ENCODE measurements at places on chromosomes 3 and 15.

GRCh38 chr15:90598031-90598577 is 68.4 kb downstream of the CRTC3 start:
- no peak for DNase-seq

DNA sequence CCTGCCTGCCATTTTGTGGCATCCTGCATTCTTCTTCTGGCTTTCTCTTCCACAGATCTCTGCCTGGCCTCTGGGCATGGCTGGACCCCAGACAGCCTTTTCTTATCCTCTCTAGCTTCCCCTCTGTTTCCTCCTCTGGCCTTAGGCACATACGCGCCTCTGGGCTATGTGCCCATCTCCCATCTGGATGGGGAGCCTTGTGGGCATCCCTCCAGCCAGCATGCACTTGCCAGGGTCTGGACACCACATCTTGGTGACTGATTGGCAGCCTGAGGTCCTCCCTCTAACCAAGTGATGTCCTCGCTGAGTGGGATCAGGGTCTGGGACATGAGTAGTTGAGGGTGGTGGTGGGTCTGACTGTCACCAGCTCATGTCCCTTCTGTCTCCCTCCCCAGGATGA is 12.8 kb downstream of the PLEKHO2 start:
- DNase-seq: no peak

DNA sequence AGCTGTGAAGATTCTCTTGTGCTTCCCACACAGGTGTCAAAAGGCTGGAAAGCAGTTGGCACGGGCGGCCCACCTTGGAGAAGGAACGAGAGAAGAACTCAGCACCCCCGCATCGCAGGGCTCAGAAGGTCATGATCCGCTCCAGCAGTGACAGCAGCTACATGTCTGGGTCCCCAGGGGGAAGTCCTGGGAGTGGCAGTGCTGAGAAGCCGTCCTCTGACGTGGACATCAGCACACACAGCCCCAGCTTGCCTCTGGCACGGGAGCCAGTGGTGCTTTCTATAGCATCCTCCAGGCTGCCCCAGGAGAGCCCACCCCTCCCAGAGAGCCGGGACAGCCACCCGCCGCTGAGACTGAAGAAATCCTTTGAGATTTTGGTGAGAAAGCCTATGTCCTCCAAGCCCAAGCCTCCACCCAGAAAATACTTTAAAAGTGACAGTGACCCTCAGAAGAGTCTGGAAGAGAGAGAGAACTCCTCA is 31.4 kb downstream of the STARD5 start:
- no peak for DNase-seq

DNA sequence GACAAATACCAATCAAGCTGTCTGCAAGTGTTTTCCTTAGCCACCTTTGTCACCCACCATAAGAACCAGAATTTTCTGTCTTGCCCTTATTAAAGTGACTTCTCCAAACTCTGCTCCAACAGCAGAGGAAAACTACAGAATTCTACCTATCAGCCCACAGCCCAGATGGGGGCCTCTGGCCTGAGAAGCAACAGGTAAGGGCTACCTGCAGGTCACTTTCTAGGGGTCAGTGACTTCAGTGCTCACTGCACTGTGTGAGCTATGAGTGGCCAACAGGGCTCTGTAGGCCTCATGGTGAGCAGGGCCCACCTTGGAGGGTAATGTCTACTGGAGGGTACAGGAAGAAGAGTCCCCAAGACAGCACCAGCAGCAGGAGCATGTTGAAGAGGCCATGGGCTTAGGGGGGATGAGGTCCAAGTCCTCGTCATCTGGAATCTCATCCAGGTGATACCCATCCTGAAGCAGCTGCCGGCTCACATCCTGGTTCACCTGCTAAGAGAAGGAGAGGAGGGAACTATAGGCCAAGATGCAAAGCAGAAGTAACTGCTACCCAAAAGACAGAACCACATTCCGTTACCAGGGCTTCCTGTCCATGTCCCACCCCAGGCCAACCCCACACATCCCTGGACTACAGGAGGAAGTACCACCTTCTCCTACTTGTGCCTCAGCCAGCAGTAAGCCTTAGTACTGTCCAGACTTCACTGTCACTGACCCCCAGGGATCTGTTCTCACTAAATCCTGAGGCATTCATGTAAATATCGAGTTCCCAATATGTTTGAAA is 4.2 kb downstream of the FAM219B start:
- DNase-seq: no peak

GRCh38 chr3:46020766-46021510 is 6.3 kb downstream of the XCR1 start:
- no peak for DNase-seq

GRCh38 chr15:73362900-73363299 is 5.9 kb downstream of the HCN4 start:
- DNase-seq: no peak

DNA sequence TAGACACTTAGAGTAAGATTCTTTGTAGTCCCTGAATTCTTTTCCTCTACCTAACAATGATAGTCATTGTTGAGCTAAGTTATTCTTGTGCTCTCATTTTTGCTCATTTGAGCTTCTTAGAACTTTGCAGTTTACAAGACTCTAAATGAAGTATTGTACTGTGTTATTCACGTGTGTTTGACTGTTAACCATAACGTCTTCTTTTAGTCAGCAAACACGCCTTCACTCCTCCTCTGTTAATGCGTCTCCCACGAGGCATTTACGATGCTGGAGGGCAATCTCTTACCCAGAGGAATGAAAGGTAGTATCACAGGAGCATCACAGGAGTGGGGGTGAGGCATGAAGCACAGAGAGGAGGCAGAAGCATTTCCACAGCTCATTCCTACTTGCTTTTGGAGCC is 14.8 kb upstream of the P2RY14 start:
- DNase-seq: no peak

DNA sequence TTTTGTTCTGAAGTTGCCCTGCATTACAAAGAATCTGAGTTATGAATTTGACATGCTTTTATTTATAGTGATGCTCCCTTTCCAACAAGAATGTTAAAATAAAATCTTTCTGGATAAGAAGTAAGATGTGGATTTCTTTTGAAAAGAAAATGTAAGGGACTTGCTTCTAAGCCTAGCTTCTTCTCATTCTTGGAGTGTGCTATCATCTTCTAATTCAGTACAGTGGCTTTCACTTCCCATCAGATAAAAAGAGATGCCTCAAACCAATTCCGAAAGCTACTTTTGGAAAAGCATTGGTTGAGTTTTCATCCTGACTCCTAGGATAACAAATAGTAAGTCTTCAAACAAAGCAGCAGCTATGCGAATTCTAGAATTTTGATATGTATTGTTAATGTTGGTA is 197.0 kb upstream of the ZPLD1 start:
- no peak for DNase-seq

- no peak for DNase-seq
Measured at GRCh38 chr15:89457086-89457485, 39.3 kb downstream of the RHCG start.

GRCh38 chr15:74614744-74615507 is 710 bp upstream of the CLK3 start:
- DNase-seq: peak; percentile 83

DNA sequence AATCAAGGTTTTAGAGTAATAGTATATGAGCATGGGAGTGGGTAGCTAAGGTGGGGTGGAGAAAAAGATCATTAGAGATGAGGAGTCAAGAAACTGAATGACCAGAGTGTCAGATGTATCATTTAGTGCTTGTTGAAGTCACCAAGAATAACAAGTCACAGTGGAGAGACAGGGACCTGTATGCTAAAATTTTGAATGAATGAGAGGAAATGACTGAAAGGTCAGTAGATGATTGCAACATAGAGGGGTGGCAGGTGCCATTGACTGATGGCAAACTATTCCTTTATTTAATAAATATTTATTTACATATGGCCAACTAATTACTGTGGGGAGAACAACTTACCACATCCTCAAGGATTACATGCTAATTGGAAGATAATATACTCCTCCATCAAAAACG is 75.0 kb upstream of the ANKRD28 start:
- no peak for DNase-seq

DNA sequence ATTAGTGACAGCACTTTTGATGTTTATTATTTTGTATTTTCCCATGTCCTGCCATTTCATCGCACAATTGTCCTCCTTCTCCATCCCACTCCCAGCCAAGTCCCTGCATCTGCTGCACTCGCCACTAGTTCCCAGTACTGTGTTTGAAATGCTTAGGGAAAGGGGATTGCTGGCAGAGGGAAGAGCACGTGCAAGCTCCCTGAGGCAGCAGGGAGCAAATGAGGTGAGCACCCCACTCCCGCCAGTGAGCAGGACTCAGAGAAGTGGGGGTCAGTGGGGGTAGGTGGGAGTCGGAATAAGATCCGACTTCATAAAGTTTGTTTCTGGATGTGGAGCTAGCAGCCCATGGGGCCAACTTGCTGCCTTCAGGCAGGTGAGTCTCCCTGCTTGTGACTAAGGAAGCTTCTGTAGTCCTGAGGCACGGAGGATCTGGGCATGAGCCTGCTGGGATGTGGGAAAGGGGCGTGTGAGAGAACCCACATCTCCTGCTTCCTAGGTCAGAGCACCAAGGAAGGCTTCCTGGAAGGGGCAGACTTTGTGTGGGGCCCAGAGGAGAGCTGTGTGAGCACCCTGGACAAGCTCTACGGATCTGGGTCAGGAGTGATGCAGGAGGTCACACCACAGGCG is 99.7 kb upstream of the TLE3 start:
- no peak for DNase-seq

DNA sequence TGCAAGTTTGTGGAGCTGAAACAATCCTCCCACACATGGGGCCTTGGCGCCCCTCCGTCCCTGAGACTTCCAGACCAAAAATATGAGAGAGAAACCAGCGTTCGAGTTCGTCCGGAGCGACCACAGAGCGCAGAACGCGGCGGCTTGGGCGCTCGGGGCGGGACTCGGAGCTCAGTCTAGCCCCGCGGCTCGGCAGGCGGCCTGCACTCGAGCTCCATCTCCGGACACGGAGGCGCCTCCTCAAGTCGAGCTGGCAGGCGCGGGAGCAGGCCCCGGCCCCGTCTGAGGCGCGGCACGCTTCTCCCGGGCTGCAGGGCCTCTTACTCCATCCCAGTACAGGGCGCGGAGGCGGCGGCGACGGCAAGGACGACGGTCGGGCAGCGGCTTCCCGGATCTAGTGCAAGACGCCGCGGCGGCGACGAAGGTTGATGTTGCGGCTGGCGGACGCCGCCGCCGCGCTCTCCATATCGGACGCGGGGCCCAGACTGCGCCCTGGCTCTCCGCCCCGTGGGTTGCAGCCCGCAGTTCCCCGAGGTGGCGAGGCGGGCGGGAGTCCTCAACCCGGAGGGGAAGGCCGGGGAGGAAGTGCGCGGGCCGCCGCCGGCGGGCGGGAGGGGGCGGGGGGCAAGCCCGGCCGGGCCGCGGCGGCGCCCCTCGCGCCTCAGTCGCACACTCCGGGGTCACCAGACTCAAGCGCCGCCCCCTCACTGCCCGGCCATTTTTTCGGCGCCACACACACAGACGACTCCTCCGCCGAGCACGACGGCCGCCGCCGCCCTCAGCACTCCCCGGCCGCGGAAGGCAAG is 674 bp downstream of the MSL2 start:
- DNase-seq: peak; percentile 42

- no peak for DNase-seq
Measured at GRCh38 chr3:106913111-106913698, 464.0 kb upstream of the CCDC54 start.

GRCh38 chr3:72111265-72112205 is 326.6 kb upstream of the PROK2 start:
- DNase-seq: no peak

GRCh38 chr15:73838831-73839426 is 34.4 kb upstream of the TBC1D21 start:
- DNase-seq: no peak

- DNase-seq: no peak
Measured at GRCh38 chr3:18660059-18660458, 234.9 kb upstream of the SATB1 start.

GRCh38 chr15:64763021-64763420 is 12.4 kb downstream of the RBPMS2 start:
- no peak for DNase-seq

DNA sequence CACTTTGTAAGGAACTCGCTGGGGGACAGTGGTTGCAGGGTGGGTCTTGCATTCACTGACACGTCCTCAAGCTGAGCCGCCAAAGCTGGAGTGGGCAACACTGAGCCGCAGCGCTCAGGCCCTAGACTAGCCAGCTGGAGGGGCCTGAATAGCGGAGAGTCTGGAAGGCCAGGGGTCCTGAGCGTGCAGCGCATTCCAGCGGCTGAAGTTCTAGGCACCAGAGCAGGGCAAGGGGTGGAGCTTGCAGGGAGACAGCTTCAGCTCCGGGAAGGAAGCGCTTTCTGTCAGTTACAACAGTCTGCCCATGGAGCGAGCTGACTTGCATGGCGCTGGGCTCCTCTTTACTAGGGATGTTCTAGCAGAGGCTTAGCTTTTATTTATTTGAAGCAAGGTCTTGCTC is 2.7 kb downstream of the MAP6D1 start:
- no peak for DNase-seq

DNA sequence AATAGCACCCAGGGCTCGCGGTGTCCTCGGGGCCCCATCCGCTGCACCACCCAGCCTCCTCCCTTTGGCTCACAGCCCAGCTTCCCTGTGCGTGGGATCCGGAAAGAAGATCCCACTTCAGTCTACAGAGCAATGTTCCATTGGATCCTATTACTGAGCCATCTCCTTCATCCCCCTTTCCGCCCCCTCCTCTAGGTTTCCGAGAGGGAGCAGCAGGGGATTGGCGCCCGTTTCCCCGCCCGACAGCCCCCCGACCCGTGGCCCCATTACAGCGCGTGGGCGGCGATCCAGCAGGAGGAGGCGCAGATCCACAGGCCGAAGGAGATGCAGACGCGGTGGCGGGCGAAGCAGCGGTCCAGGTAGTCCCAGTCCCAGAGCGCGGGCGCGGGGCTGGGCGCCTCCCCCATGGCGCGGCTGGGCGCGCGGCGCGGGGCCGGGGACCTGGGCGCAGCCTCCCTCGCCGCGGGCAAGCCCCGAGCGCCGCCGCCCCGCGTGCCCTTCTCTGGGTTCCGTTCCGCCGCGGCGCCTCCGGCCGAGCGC is 340 bp downstream of the TMEM44 start:
- DNase-seq: no peak

- no peak for DNase-seq
Measured at GRCh38 chr3:52017586-52017985, 21.9 kb upstream of the RPL29 start.

DNA sequence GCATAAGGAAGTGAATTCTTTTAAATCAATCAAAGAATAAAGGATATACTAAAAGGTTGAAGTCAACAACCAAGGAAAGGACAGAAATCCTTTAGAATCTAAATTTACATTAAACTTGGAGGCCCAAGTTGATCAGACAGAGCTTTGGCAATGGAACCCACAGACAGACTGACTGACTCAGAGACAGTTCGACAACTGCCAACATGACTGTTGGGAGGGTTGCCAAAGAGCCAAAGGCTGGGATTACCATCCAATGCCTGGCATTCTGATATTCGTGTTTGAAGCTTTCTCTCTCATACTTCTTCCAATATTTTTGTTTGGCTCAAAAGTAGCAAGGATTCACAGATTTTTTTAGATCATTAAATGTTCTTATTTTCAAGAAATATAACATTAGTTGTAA is 406.1 kb downstream of the PLCL2 start:
- no peak for DNase-seq

DNA sequence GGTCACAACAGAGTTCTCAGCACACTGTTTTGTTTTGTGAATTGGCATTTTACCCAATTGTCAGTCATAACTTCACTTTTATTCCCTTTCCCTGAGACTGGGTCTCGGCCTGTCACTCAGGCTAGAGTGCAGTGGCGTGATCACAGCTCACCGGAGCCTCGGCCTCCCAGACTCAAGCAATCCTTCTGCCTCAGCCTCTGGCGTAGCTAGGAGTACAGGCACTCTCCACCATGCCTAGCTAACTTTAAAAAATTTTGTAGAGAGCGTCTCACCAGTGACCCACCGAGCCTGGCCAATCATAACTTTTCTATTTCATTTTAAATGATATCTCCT is 26.5 kb downstream of the TRIM71 start:
- no peak for DNase-seq

GRCh38 chr3:97883736-97884135 is 61.9 kb downstream of the CRYBG3 start:
- no peak for DNase-seq
